Kidney (tissue), 22 donors: ENCODE measurements at places on chromosomes 6 and 20. TPM values are rescaled to one million over a fixed set of nuclear protein-coding genes. Genes with fewer than 3 reads are reported as not detected.

The SIM1 gene
- 31.8 TPM for total RNA-seq

The MLN gene
- not detected for total RNA-seq

The FAM184A gene
- 3.4 TPM for total RNA-seq

The ZKSCAN3 gene
- 8.3 TPM for total RNA-seq

The CD83 gene
- total RNA-seq = 4.0 TPM

The MPC1 gene
- 74.1 TPM for total RNA-seq

The PCED1A gene
- 47.7 TPM for total RNA-seq

DNA sequence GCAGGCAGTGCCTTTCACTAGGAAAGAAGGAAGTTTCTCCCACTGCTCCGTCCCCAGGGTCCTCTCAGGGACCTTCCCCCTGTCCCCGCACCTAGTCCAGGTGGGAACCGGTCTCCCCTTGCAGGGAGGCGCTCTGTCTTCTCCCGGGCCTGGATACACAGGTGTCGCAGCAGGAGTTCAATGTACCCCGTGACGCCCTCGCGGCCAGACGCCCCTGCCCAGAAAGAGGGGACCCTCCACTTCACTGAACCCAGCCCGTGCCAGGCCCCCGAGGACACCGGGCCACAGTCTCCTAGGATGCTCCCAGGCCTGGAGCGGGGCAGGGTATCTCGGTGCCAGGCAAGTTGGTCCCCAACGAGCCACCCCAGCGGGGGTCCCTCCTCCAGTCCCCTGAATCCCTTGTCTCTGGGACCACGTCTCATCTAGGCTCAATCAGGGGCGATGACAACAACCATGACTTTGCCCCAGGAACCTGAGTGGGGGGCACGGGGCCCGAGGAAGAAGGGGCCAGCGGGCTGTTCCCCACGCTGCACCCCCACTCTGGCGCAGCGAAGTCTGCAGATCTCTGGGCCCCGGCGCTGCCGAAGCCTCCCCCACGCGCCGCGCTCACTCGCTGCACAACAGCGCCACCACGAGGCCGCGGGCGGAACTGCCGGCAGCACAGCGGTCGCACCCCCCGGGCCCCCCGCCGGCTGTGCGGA, 103.0 kb downstream of the EDN3 start:
- peak; percentile 82 for DNase-seq
- no peaks in the 10 kb centered on the region for H3K36me3 ChIP-seq
- no peak overlapping the region for H3K27ac ChIP-seq
- H3K4me1 ChIP-seq = peaks cover 6% of the 10 kb centered on the region
- H3K27me3 ChIP-seq = peaks cover 2% of the 10 kb centered on the region

- no peak overlapping the region for H3K4me3 ChIP-seq
- H3K4me1 ChIP-seq = peaks cover 10% of the 10 kb centered on the region
- peaks cover 63% of the 10 kb centered on the region for H3K27me3 ChIP-seq
- H3K36me3 ChIP-seq = no peaks in the 10 kb centered on the region
- H3K27ac ChIP-seq = no peak overlapping the region
These were observed 1.3 kb upstream of the FOXF2 start for GRCh38 chr6:1387876-1388629.

DNA sequence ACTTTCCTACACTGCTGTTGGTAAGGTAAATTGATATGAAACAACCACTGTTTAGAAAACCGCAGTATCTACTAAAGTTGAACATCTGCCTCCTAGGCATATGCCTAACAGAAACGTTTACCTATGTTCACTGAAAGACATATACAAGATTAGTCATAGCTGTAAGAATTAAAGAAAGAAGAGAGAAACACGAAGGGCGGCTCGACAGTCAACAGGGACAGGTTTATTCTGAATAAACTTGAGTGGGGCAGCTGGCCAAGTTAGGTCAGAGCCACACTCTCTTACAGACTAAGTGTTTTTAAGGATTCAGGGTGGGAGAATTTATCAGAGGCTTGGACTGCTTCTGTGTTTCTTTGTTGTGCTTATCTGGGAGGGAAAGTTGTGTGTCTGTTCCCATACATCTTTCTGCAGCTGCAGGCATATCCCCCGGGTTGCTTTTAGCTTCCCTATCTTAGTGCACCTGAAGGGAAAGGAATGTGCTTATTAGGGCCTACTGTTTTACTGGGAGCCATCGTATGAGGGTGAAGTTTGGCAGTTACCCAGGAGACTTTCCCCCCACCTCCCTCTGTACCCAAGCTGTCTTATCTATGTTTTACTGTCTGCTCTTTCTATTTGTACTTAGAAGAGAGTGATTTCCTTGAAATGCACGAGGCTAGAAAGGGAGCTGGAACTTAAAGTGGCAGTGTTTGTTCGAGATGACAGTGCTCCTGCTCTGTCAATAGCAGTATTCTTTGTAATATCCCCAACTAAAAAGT, 20.4 kb downstream of the PROCR start:
- H3K27ac ChIP-seq = no peak overlapping the region
- no peaks in the 10 kb centered on the region for H3K27me3 ChIP-seq
- H3K4me1 ChIP-seq = no peaks in the 10 kb centered on the region
- H3K36me3 ChIP-seq = no peaks in the 10 kb centered on the region

GRCh38 chr20:6665161-6665560, 102.3 kb upstream of the BMP2 start:
- no peak overlapping the region for H3K27ac ChIP-seq
- no peaks in the 10 kb centered on the region for H3K4me1 ChIP-seq
- H3K36me3 ChIP-seq = no peaks in the 10 kb centered on the region
- no peaks in the 10 kb centered on the region for H3K27me3 ChIP-seq
- DNase-seq = no peak
- no peak overlapping the region for H3K4me3 ChIP-seq

GRCh38 chr6:90829311-90829710, 242.4 kb upstream of the MAP3K7 start:
- no peak overlapping the region for H3K27ac ChIP-seq
- no peak for DNase-seq
- H3K4me3 ChIP-seq = no peak overlapping the region
- H3K4me1 ChIP-seq = no peaks in the 10 kb centered on the region
- no peaks in the 10 kb centered on the region for H3K27me3 ChIP-seq

DNA sequence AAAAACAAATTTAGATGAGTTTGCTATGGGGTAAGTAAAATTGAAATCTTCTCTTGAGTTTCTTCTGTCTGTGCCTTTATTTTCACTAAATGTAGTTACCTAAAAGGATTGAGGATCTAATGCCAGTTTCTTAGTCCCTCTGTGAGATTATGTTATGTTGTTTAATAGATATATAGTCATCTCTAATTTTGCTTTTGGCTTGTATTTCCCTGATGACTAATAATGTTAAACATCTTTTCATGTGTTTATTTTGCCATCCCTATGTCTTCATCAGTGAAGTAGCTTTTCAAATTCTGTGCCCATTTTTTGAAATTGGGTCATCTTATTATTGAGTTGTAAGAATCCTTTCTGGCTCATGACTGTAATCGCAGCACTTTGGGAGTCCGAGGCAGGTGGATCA, 13.7 kb downstream of the QRSL1 start:
- H3K27me3 ChIP-seq = no peaks in the 10 kb centered on the region
- H3K4me1 ChIP-seq = no peaks in the 10 kb centered on the region
- DNase-seq = no peak
- no peaks in the 10 kb centered on the region for H3K36me3 ChIP-seq
- H3K27ac ChIP-seq = no peak overlapping the region

- DNase-seq = peak; percentile 51
- no peaks in the 10 kb centered on the region for H3K4me1 ChIP-seq
- H3K36me3 ChIP-seq = no peaks in the 10 kb centered on the region
- H3K27ac ChIP-seq = peak overlapping the region; percentile 34
- no peaks in the 10 kb centered on the region for H3K27me3 ChIP-seq
These were observed 11.2 kb upstream of the SPAG4 start for GRCh38 chr20:35604449-35604747.

DNA sequence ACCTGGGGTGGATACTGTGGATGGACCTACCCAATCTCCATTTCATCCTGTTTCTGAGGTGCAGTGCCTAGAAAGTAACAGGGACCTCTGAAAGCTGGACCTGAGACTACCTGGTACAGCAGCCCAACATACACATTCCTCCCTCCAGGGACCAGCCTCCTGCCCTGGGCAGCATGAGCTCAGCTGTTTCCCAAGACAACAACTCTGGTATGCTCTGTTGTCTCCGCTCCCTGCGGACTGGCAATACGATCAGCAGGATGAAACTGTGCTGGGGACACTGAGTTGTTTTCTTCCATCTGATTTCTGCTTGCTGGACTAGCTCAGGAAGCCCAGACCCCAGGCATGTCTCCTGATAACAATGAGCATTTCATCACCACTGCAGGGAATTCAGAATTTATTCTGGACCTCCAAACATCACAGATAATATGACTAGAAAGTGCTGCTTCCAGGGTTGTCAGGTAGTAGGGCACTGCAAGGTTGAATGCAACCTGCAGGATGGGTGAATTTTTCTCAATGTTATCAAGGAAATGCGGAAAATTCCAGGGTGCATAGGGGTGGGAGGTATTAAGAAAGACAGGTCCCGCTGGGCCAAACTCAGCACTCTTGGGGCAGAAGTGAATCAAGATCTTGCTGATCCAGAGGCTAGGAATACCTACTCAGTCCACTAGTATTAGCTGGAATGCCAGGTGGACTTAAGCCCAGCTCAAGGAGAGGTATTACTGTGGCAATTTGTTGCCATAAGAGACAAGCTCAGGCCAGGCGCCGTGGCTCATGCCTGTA, 38.9 kb upstream of the SLC4A11 start:
- no peak overlapping the region for H3K4me3 ChIP-seq
- peaks cover 55% of the 10 kb centered on the region for H3K36me3 ChIP-seq
- H3K27ac ChIP-seq = no peak overlapping the region
- H3K27me3 ChIP-seq = no peaks in the 10 kb centered on the region

GRCh38 chr6:34451192-34451591, 14.7 kb upstream of the PACSIN1 start:
- no peaks in the 10 kb centered on the region for H3K4me1 ChIP-seq
- no peaks in the 10 kb centered on the region for H3K36me3 ChIP-seq
- no peaks in the 10 kb centered on the region for H3K27me3 ChIP-seq
- H3K4me3 ChIP-seq = no peak overlapping the region

DNA sequence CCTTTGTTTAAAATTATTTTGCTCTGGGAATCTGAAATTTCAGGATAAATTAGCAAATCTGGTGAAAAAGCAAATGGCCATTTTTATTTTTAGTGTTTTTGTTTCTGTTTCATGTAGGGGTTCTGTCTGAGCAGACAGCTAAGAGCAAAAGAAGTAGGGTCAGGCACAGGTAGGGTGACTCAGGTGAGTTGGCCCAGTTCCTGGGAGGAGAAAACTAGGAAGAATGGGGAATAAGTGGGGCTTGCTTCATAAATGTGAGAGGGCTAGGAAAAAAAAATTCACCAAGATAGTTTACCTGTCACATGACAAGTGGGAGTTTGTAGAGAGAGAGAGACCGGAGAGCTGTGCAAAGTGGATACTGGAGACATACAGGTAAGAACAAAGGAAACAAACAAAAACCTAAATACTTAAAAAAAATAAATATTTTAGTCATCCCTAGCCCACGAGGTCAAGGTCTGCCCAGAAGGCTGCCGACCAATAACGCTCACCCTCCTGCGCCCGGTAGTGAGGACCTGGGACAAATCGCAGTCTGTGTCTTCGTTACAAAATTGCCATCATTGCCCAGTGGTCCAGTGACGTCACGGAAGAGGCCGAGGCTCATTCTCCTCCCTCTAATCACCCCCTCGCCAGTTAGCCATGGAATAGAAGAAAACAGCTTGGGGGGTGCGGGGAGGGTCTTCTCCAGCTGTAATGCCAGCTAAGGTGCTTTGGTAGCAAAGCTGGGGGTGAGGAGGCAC, 2.3 kb downstream of the THBD start:
- peaks cover 19% of the 10 kb centered on the region for H3K27me3 ChIP-seq
- no peaks in the 10 kb centered on the region for H3K36me3 ChIP-seq
- H3K4me1 ChIP-seq = peaks cover 24% of the 10 kb centered on the region
- DNase-seq = no peak

GRCh38 chr6:125802943-125803377, 12.2 kb downstream of the NCOA7 start:
- H3K4me3 ChIP-seq = no peak overlapping the region
- H3K4me1 ChIP-seq = no peaks in the 10 kb centered on the region
- no peak overlapping the region for H3K27ac ChIP-seq
- no peaks in the 10 kb centered on the region for H3K36me3 ChIP-seq
- no peak for DNase-seq
- no peaks in the 10 kb centered on the region for H3K27me3 ChIP-seq

DNA sequence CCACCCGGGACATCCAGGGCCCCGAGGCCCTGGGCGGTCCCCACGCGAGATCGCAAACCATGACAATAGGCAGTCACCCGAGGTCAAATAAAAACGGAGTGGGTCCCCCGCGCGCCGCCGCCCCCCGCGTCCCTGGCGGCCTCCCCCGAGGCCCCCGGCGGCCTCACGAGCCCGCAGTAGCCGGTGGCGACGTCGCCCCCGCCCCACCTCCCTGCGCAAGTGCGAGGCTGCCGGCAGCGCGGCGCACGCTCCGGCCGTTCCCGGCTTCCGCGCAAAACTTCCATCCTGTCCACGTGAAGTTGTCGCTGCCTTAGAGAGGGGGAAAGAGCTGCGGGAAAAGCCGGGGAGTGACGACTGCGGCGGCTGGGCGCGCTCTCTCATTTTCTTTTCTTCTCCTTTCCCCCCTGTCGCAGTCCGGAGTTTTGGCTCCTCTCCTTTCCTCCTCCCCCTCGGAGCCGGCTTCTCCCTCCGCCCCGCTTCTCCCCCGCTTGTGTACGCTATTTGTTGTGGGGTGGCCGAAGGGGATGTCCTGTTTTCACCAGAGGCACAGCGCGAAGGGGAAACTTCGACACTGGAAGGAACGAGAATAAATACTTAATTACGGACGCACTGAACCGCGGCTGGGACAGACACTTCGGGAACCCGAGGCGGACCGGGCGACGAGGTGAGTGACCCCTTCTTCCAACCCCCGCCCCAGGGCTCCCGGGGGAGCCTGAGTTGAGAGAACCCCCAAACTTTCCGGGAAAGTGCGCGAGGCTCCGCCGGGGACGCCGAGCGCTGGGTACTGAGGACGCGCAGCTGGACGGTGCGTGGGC, at the start of gene EYA4:
EYA4 (plus strand) TSS at position 272 of the 815 bp plus-strand sequence. CDS start 33,424 bp downstream, outside the sequence.
- peak; percentile 73 for DNase-seq
- peaks cover 32% of the 10 kb centered on the region for H3K27me3 ChIP-seq
- H3K36me3 ChIP-seq = no peaks in the 10 kb centered on the region

GRCh38 chr20:4885877-4886276, 115.4 kb downstream of the SLC23A2 start:
- no peak overlapping the region for H3K27ac ChIP-seq
- H3K36me3 ChIP-seq = no peaks in the 10 kb centered on the region
- H3K27me3 ChIP-seq = no peaks in the 10 kb centered on the region
- DNase-seq = no peak
- no peaks in the 10 kb centered on the region for H3K4me1 ChIP-seq
- H3K4me3 ChIP-seq = no peak overlapping the region
